Activated CD8-positive, alpha-beta memory T cell treated with anti-CD3 and anti-CD28 coated beads for 24 hours (primary cell): ENCODE measurements at places on chromosomes 11 and 22.
A peak's percentile ranks its signal among the peaks of the same experiment; 100 is the strongest.

DNA sequence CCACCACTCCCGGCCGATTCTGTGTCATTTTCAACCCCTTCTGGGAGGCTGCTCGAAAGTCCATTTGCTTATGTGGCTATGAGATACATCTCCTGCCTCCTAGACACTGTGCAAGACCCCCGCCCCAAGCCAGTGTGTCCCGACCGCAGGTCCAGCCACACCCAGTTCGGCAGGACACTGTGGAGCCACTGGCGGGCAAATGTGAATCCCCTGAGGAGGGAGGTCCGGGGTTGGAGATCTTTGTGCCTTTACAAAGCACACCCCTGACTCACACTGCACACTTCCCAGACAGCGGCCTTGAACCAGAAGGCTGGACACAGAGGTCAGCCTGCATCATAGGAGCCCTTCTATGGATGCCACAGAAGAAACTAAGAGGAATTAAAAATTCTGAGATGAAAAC lies 17.4 kb downstream of the FXYD6 start:
- DNase-seq: peak; percentile 28

DNA sequence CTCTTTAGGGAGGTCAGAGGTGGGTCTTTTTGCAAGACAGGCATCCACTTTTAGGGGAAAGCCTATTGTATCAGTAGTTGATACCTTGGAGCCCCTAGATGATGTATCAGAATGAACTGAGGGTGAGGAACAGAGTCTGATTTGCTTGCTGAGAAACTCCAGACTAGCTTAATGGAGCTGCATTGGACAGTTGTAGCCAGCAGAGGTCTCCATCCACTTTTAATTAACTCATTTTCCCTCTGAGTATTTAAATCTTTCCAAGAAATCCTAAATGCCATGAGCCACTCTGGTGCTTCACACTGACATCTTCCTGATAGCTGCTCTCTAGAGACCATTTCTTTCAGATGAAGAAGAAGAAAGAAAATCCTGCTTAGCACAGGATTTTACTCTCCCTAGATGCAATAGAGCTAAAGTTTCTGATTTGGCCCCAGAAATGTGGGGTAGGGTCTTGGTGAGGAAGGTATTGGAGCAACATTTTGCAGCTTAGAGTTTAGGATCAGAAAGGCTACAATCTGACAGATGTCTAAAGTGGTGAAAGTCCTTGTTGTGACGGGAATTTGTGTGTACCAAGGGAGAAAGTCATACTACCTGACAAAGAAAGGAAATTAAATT lies 38.0 kb downstream of the EXT2 start:
- no peak for DNase-seq

- no peak for DNase-seq
These were observed 118.9 kb downstream of the PLEKHA7 start for GRCh38 chr11:16895306-16895705.

- no peak for DNase-seq
These were observed 208.8 kb downstream of the TBC1D22A start for GRCh38 chr22:46971099-46971763.
